ENCODE measurements at places on chromosomes 1 and 21.

- DNase-seq, result peak; percentile 56
Observed at GRCh38 chr1:61741711-61742619, at the start of gene PATJ. Gene PATJ, plus strand, starts transcription at chr1:61742480. Its CDS starts 20,413 bp downstream, at chr1:61762893.

- no peak for DNase-seq
Observed at GRCh38 chr1:223135176-223135942, 7.7 kb downstream of the TLR5 start.

DNA sequence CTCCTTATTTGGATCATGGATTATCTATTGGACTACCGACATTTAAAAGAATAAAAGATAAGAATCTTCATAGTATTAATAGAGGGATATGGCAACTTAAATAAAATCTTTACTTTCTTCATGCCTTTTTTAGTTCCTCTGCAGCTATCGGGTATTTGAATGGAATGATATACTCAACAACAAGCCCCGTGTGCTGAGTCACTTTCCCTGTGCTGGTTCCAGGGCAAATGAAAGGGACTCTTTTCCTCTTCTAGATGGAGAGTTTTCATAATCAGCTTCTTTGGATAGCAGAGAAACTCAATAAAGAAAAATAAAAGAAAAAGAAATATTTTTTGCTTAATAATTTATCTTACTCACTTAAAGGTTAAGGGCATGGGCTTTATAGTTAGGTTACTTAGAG is 213.7 kb downstream of the LRRC40 start:
- DNase-seq, result no peak

DNA sequence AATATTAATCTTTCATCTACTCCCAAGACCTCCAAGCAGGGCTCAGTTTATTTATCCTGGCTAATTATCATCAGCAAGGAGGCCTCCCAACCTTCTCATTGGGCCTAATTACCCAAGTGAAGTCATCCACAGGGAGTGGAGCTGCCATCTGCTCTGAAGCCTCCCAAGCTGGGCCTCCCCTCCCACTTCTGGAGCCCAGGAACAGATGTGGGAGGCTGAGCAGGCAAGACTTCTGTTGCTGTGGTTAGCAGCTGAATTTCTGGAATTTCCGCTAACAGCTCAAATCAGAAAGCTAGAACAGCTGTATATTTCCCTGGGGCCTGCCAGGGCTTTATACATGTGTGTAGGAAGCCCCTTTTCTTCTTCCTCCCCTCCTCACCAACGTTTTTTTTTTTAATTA is 127.5 kb downstream of the UCK2 start:
- DNase-seq, result no peak

DNA sequence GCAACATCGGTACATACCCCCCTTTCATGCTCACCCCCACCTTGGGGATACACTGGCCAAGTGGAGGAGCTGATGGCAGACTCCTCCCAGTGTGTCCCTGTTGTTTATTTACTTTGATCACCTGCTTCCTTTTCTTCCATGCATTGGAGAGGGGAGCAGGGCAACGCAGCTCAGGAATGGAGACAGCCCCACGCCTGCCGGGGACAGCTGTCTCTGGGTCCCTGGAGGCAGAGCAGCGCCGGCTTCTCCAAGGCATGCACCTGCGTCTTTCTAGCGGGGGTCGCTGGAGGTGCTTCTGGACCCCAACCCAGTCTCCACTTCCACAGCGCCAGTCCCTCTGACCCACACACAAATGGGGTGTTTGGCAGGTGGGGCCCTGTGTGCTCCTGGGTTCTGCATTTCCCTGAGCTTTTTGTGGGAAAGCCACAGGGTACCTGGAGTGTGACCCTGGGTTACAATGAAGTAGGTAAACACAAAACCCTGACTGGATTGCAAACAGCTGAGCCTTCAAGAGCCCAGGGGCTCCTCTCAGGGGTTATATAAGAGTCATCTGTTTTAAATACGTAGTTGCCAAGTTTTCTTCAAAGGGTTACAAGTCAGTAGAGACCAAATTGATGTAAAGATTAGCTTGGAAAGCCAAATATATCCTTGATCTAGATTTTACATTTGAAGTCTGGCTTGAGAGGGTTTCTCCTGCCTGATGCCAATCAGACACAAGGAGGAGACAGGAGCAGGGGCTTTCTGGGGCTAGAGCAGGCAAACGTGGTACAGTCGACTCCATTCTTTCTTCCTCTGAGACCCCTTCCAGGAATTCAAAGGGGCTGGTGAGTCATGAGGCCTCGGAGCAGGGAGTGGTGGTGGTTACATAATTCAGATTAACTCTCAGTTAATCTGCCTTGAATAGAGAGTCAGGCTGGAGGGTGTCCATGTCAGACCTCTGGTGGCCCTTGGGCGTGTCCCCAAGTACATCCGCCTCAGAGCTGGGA is 4.5 kb downstream of the AJAP1 start:
- DNase-seq, result no peak

DNA sequence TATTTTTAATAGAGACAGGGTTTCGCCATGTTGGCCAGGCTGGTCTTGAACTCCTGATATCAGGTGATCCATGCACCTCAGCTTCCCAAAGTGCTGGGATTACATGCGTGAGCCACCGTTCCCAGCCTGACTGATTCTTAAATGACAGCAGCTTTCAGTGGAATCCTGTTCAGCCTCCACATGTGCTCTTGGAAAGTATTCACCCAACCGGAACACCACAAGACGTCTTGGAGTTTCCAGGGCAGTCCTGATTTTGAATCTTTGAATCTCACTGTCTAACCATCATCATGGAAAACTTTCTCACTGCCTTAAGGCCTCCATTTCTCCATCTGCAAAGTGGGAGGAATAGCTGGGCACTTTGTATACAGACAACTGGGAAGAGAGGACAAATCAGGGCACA is 58.1 kb upstream of the ITPKB start:
- no peak for DNase-seq

DNA sequence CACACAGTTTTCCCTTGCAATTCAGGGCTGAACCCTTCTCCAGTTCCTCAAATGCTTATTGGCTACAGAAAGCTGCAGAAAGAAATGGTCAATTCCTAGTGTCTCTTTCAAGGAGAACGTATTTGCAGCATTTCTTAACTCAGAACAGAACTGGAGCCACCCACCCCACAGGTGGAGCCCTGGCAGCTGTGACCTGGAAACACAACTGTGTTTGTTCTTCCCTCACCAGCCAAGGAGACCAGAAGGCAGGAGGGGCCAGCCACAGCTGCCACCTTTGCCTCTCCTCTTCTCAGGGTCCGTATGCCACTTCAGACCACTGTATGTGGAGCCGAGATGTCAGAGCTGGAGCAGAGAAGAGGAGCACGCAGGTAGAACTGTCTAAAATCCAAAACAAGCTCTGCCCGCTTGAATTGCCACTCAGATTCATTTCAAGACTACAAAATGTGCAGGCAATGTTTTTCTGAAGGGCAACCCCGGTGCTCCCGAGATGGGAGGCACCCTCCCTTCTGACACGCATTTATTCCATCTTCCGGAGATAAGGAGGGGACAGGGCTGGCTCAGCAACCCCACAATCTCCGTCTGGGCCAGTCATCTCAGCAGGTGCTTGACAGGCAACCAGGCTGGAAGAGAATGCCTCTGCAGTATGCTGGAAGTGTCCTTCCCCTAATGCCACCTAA is 16.7 kb downstream of the CD247 start:
- DNase-seq, result no peak

DNA sequence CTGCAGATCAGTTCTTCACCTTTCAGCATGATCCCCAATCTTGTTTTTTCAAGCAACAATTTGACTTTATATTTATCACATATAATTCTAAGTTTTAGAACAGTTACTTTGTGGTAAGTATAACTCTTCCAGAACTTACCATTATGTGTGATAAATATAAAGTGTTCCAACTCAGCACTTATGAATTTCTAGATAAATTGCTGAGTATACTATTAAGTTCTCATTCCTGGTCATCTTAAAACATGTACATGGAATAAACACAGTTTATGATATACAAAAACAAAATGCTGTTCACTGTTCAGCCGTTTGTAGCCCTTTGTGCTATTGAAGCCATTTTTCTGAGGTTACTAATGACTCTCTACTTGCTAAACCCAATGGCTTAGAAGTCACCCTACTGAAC is 5.1 kb upstream of the XPR1 start:
- DNase-seq, result no peak
